ENCODE measurements at places on chromosomes 7 and 10.

DNA sequence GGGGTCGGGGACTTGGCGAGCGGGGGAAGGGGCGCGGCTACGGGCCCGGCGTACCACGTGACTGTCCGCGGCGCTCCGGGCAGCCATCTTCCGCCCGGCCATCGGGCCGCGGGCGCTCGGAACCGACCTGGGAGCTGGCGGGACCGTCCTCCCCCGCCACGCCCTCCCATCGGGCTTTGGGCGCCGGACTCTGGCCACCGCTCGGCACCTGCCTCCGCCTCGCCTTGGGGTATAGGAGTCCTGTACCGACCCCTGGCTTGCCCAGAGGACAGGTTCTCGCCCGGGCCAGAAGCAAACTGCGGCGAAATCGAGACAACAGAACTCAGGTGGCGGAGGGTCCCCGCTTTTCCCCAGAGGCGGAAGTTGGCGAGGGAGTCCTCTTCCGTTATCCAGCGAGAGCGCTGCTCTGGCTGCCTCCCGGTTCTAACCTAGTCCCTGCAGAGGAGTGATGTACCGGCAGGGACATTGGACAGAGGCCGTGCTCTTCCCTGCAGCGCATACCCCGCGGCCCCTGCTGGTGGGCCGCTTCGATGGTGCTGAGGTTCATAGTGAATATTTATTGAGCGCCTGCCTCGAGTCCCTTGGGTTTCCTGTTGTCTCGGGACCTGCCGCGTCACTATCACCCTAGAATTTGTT is 1.2 kb upstream of the SGMS1 start:
- peak; percentile 81 for DNase-seq

- no peak for DNase-seq
Observed at GRCh38 chr10:122551450-122551849, 9.1 kb upstream of the DMBT1 start.

DNA sequence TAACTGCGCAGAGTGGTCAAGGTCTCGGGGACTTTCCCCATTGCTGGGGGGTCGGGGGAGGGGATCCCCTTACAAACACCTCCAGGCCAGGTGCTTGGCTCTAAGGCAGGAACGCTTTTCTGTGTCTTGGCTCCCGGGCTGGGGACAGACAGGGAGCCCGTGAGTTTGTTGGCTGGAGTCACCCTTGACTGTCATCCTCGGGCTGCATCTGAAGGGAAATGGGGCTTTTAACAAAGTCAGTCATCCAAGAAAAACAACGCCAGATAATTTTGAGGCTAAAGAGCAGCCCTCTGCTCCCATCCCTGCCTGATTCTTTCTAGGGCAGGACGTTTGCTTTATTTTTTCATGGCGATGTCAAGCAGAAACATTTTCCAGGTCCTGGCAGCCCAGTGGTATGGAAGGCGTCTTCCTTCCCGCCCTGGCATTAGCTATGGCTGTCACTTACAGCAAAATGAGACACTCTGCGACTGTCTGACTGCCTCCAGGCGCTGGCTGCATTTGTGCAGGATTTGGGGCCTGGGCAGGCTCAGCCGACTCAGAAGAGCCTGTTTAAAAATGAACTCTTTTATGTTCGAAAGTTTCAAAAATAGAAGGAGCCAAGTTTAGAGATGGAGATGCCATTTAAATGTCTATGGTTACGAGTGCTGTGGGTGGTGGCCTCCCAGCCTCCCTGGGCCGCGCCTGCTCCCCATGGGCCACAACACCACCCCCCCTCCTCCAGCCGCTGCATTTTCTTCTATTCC is 54.7 kb upstream of the TNS3 start:
- no peak for DNase-seq

- DNase-seq: peak; percentile 39
Observed at GRCh38 chr7:5528071-5528814, 104.6 kb upstream of the TNRC18 start.

GRCh38 chr10:61836888-61837754 is 64.4 kb upstream of the ARID5B start:
- DNase-seq: peak; percentile 54

DNA sequence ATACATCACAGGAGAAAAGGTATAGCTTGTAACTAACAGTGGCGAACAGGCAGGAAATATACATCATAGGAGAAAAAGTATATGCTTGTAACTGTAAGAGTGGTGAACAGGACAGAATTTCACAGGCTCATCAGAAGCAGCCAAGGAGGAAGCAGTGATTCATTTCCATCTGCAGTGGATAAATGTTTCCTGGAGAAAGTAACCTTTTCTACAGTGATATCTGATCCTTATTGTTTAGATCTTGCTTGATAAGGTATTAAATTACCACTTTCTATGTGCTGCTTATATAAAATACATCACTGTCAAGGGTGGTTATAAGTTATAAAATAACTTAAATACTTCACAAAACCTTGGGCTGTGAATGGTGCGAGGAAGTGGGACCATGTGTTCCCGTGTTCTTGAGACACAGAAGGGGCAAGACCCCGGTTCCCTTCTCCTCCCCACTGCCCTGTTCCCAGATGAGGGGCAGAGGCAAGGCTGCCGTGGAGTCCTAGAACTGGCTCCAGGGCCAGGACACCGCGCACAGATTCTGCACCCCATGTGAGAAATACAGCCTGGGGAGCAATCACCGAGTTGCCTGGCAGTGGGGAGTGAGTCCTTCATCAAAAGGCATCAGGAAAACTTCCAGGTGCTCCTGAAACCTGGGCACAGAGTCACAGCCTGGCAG is 135.2 kb downstream of the DIP2C start:
- DNase-seq: no peak

GRCh38 chr7:1952781-1953180 is 280.0 kb downstream of the MAD1L1 start:
- DNase-seq: no peak

- peak; percentile 35 for DNase-seq
Observed at GRCh38 chr7:79227044-79227443, 226.4 kb downstream of the MAGI2 start.

DNA sequence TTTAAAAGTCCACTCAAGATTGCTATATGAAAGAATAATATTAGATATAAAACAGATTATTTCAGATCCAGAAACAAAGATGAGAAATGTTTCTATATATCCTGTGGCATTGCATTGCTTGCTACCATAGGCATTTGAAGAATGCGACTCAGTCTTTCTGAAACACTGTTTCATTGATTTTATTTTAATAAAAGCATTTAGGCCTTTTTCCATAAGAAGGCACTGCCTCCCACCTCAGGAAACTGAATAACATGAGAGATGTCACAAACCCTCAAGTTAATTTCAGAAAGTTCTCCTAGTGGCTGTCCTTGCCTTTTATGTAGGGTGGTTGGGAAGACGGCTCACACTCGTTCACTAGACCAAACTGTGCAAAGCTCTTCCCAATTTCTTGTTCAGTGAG is 23.3 kb downstream of the PRPS1L1 start:
- no peak for DNase-seq

- no peak for DNase-seq
Observed at GRCh38 chr7:151053096-151053495, 4.6 kb downstream of the CDK5 start.

DNA sequence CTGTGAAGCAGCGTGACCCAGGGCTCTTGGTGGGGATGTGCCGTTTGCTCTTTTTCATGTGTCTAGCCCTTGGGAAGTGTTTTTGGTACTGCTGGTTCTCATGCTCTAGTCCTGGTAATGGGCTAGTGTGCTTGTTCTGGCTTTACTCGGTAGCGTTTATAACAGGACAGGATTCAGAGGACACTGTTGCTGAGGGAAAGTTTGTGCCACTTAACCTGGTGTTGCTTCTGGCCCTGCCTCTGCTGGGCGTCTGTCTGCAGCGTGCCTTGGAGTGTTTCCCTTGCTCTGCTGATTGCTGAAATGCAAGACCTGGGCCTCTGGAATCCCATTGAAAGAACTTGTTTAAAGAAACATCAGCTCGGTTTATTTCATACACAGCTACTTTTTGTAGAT is 35.0 kb downstream of the INPP5A start:
- peak; percentile 72 for DNase-seq

DNA sequence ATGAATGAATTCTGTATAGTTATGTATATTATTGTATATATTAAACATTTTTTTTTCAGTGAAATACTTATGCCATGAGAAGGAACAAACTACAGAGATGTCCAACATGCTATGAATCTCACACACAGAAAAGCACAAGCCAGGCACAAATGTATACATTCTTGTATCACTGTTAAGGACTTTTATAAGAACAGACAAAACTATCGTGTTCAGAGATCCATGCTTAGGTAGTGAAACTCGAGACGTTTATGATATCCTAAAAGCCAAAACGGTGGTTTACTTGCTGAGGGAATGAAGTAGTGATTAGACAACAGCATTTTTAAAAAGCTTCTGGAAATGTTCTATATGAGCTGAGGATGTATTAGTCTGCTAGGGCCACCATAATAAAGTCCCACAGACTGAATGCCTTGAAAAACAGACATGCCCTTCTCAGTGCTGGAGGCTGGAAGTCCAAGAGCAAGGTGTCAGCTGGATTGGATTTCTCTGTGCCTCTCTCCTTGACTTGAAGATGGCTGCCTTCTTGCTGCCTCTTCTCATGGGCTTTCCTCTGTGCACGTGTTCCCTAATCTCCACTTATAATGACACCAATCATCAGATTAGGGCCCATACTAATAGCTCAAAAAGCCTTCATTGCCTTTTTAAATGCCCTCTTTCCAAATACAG is 4.3 kb downstream of the MKI67 start:
- no peak for DNase-seq

DNA sequence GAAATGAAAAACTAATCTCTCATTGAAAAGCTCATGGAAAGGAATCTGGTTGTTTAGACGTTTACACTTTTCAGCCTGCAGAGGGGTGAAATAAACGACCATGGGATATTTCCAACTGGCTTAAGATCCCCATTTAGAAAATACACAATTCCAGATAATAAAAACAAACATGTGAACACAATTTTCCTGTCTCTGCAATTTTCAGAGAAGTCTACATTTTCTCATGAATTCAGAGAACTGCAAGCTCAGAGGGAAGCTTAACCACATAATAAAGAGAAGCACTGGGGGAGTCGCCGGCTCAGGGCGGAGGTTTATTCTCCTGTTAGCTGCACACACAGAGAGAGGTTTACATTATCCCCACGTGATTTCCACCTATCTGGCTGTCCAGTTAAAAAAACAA is 215.2 kb downstream of the FANK1 start:
- peak; percentile 13 for DNase-seq

- DNase-seq: no peak
Observed at GRCh38 chr7:118449797-118450567, 225.5 kb downstream of the ANKRD7 start.

- DNase-seq: no peak
Observed at GRCh38 chr7:146554556-146554955, 438.0 kb downstream of the CNTNAP2 start.

DNA sequence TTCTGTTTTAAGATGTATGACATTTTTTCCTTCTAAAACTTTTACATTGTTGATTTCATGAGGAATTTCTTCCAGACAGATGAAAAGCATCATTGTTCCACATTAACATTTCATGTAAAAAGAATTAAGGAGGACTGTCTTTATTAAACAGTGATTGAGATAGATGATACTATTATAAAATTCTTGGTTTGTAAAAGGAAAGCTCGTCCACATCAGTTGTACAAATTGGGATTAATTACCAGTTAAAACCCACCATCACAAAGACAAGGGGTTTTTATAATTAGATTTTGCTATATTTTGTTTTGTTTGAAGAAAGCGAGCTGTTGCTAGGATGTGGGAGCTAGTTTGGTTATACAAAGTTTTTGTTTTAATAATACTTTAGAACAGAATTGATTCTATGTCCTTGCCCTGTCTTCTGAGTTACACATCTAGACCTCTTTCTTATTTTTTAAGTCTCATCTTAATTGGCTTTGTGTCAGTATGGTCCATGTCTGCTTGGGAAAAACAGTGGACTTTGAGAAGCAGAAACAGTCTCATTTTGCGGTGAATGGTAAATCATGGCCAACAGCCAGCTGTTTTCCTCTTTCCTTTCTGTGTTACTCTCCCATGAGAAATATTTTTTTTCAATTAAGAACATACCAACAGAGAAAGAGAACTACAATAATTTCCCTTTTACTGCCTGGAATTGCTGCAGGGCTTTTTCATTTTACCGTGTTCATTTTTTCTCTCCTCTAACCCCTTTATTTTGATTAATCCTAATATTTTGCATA is 3.2 kb downstream of the TES start:
- DNase-seq: peak; percentile 62

DNA sequence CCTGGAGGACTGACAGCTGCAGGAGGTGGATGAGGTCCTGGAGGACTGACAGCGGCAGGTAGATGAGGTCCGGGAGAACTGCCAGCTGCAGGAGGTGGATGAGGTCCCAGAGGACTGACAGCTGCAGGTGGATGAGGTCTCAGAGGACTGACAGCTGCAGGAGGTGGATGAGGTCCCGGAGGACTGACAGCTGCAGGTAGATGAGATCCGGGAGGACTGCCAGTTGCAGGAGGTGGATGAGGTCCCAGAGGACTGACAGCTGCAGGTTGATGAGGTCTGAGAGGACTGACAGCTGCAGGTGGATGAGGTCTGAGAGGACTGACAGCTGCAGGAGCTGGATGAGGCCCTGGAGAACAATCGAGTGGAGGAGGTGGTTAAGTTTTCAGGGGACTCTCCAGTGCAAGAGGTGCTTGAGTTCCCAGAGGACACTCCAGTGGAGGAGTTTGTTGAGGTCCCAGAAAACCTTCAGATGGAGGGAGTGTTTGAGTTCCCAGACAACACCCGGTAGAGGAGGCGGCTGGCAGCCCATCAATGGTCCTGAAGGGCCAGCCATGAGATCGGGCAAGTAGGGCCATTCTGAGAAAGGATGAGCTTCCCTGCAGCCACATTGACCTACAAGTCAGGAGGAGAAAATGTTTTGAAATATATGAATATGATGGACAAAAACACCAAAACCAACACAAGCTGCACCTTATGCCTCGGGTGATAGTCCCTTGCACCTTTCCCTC is 4.7 kb upstream of the EIF5AL1 start:
- DNase-seq: no peak

GRCh38 chr7:39681887-39682441 is 58.6 kb downstream of the RALA start:
- DNase-seq: no peak

- peak; percentile 3 for DNase-seq
Observed at GRCh38 chr7:146002431-146003078, 114.0 kb upstream of the CNTNAP2 start.

DNA sequence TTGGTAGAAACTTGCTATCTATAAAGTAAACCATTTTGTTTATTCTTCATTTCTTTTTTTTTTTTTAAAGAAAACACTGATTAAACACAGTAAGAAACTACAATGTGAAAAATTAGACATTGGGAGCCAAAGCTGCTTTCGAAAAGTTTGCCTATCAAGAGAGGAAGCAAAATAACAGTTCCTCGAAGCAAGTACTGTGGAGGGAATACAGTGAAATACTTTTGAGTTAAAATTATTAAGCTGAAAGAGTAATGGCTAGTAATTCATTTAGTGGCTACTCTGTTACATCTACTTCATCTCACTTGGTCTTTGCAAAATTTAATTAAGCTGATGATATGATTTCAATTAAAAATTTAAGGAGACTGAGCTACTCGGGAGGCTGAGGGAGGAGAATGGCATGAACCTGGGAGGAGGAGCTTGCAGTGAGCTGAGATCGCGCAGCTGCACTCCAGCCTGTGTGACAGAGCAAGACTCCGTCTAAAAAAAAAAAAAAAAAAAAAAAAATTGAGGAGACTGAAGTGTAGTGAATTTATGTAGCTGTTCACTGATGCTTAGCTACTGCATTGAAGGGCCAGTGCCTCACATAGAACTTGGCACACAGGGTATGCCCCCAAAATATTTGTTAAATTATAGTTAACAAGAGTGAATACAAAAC is 982.1 kb upstream of the MBL2 start:
- peak; percentile 13 for DNase-seq
